ENCODE measurements at places on chromosomes 2 and 18. TPM values are rescaled to one million over a fixed set of nuclear protein-coding genes. Genes with fewer than 3 reads are reported as not detected.

BCL11A gene
- total RNA-seq, result 2.5 TPM

PLCL1 gene
- total RNA-seq, result 0.88 TPM

RMC1 gene
- 17.3 TPM for total RNA-seq

NLRC4 gene
- total RNA-seq, result not detected

SLC39A10 gene
- 36.1 TPM for total RNA-seq

ASXL3 gene
- total RNA-seq, result 2.2 TPM

AP1S3 gene
- 5.5 TPM for total RNA-seq

HOXD10 gene
- total RNA-seq, result not detected

DLX1 gene
- total RNA-seq, result not detected

MOGAT1 gene
- total RNA-seq, result not detected

SIGLEC15 gene
- 1.0 TPM for total RNA-seq

EXOC6B gene
- total RNA-seq, result 14.3 TPM

LRRTM1 gene
- total RNA-seq, result not detected

ZSWIM2 gene
- total RNA-seq, result not detected

TNFAIP6 gene
- 32.4 TPM for total RNA-seq

GKN2 gene
- not detected for total RNA-seq

APOB gene
- not detected for total RNA-seq

Data from epithelial cell of alveolus of lung (primary cell).